NCI-H748 treated with DMSO at 0.1 percent for 48 hours (cell line): ENCODE measurements at places on chromosomes 2 and 18.
A peak's percentile ranks its signal among the peaks of the same experiment; 100 is the strongest.

- DNase-seq, result no peak
These were observed 69.7 kb upstream of the ALK start for GRCh38 chr2:29991086-29991485.

DNA sequence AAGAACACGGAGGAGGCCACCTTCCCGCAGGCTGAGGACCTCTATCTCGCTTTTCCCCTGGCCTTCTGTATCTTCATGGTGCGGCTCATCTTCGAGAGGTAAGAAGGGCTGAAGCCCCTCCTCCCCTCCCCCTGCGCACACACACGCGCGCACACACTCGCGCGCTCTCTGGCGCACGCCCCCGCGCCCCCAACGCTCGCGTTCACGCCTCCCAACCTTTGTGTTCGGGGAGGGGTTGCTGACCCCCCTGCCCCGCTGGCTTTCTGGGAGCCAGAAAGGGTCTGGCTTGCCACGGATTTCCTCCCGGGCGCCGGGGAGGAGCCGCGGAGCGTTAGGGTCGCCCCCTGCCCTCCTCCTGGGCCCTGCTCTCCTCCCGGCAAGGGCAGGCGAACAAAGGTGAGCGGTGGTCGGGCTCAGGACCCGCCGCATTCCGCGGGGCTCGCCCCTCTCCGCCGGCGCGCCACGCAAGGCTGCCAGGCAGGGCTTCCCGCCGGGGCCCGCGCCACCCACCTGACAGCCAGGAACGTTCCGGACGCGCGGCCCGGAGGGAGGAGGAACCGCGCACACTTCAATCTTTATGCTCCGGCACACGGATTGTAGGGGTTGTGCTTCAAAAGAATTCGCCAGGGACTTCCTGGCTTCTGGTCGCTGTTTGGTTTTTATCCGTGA lies 583 bp downstream of the CERS6 start:
- DNase-seq, result peak; percentile 58

- no peak for DNase-seq
These were observed 220.8 kb downstream of the ALK start for GRCh38 chr2:29700560-29700959.

- no peak for DNase-seq
These were observed 21.8 kb upstream of the SIX2 start for GRCh38 chr2:45031028-45031427.

DNA sequence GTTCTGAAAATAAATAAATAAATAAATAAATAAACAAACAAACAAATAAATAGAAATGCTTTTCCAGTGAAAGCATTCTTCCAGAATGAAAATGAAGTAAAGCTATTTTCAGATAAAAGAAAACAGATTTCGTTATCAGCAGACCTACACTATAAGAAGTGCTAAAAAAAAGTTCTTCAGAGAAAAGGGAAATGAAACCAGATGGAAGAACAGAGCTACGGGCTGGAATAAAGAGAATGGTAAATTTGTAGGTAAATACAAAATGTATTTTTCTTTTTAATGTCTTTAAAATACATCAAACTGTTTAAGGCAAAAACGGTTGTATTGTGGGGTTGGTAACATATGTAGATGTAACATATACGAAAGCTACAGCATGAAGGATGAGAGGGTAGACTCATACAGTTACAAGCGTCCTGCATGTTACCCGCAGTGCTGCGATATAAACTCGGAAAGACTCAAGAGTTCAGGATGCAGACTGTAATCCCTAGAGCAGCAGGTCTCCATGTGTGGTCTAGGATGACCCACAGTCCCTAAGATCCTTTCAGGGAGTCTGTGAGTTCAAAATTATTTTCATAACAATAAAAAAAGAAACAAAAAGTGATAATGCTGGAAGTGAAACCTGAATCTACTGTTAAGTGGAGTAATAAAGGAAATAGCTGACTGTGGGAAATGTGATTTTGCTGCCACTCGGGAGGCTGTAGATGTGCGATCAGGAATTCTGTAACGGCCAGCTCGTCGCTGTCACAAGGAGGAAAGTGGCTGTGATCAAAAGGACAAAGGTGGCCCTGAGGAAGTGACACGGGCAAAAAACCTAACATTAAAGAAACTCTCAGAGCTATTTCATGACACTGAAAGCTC lies 5.3 kb upstream of the RAB12 start:
- DNase-seq, result no peak

DNA sequence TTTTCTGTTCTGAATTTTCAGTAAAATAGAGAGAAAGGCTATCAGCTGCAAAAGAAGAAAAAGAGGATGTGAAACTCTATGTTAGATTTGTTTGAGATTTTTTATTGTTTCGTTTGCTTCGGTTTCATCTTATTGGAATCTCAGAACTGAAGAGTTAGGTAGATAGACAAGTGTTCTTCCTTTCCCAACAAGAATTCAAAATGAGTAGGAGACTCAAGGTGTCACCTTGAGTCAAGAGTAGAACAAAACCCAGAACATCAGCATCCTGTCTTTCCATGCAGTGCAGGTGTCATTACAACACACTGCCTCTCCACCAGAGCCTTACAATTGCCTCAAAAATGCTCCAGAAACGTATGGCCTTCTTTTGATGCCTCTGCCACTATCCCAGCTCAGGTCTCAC lies 21.1 kb downstream of the NBAS start:
- no peak for DNase-seq

GRCh38 chr2:109454765-109455394 lies 158.9 kb downstream of the SEPTIN10 start:
- DNase-seq, result no peak

DNA sequence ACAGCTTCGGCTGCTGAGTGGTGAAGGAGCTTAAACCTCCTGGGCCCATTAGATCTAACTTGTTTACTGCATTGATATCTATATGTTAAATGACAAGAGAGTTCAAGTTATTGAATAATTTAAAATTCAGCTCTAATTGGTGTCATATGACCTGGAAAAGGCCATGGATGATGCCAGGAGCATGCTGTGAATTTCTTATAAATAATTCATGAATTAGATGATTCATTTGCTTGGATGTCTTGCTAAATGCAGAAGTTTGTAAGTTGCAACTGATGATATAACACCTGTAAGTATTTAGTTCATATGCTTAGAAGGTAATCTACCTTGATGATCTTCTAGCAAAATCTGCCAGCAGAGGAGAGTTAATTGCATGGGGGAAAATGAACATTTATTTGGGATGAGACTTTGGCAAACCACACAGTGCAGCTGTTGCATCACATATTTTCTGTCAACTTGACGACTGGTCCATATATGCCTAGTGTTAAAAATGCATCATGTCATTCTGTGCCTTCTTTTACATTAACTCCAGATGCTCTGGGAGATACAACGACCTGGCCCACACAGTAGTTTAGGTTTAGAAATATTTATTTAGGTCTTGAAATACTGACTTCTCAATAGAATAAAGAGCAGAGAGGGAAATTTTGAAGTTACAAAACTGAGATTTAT lies 226.3 kb downstream of the KIAA1328 start:
- DNase-seq, result no peak

- DNase-seq, result no peak
These were observed 91.1 kb upstream of the MEX3C start for GRCh38 chr18:51288582-51288981.

DNA sequence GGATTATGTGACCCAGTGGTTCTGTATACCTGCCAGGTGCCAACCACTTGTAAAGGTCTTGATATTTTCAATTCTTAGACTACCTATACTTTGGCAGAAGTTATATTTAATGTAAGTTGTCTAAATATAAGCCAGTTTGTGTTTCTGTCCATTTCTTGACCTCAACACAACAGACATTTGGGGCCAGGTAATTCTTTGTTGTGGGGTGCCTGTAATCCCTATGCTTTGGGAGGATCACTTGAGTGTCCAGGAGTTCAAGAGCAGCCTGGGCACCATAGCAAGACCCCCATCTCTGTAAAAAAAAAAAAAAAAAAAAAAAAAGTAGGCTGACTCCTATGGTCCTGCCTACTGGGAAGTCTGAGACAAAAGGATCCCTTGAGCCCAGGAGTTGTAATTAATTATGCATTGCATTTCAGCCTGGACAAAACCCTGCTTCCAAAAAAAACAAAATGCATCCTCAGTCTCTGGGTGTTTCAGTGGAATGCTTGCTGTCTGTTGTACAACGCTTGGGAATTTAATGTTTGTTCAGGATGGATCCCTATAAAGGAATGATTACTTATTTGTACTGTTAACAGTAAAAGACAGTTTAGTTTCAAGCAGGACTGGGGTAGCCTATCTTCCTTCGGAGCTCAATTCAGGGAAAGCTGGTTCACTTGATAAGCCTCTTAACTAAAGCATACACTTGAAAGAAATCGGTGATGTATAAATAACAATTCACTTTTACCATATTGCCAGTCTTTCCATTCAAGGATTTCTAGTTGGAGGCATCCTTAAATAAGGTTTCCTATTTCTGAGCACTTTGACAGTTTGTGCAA lies 3.4 kb downstream of the RPS27A start:
- no peak for DNase-seq

- no peak for DNase-seq
These were observed 3.7 kb upstream of the SIX3 start for GRCh38 chr2:44937688-44938240.

GRCh38 chr18:9340472-9340871 lies 5.9 kb downstream of the TWSG1 start:
- no peak for DNase-seq

DNA sequence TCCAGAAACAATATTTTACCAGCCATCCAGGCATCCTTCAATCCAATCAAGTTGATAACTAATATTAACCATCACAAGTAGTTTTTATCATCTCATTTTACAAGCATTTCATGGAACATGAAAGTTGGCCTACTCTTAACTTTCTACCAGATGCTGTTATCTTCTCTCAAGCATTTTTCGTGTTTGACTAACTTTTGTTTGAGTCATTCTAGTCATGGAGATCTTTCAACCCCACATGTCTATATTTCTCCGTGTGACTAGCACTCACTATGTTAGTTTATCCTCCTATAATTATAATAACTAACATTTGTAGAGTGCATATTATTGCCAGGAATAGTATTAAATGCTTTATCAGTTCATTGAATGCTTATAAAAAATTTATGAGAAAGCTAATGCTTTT lies 307.0 kb upstream of the CWC22 start:
- no peak for DNase-seq

DNA sequence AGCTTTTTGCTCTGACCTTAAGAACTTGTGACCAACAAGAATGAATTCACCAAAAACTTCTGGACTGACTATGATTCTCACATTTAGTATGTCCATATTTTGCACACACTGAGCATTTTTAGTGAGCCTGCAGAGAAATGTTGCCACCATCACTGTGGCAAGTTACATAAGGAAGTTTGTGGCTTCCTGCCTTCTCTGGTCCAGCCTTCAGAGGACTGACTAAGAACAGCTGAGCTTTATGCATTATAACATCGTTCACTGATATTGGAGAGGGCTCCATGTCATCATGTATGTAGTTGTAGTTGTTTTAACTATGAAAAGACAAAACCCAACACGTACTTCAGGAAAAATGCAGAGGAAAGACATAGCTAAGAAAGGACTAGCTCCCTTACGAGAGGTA lies 218.0 kb upstream of the CRIM1 start:
- no peak for DNase-seq

GRCh38 chr2:183117226-183117625 lies 7.0 kb upstream of the NUP35 start:
- no peak for DNase-seq

- DNase-seq, result peak; percentile 14
These were observed 1.0 kb upstream of the MAP4K4 start for GRCh38 chr2:101696272-101697123.

GRCh38 chr2:207224381-207224780 lies 58.6 kb upstream of the KLF7 start:
- DNase-seq, result no peak

DNA sequence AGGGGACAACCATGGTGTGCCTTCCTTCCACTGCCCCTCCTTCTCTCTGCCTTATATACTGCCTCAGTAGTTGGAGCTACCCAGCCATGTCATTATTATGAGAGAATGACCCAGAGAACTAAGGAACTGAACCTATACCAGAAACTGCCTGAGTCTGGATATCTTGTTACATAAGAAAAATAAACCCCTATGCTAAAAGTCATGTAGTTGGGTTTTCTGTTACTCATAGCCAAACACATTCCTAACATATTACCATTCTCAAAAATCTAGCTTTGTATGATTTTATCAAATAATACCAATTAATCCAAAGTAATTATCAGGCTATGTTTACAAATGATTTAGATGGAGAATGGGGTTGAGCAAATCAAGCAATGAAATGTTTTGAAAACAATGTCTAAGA lies 15.0 kb upstream of the KLF7 start:
- DNase-seq, result no peak

DNA sequence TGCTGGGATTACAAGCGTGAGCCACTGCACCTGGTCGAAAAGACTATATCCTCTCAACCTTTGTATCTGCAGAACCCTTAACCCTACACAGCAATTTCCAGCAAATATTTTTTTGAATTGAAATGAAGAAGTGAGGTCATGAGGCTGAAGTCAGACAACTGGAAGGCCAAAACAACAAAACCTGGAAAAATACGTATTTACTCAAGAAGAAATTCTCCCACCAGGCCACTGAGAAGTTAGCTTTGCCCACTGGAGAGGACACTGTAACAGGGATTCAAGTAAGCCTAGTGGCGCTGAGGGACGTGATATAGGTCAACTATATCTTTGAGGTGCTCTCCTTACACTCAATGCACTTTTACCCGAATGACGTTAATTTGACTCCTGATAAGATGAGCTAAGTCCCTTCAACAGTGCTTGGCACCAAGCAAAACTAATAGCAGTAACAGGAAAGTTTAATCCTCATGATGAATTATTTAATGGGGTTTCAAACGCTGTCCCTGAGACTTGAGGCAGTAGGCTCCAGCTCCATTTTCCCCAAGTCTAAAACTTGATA lies 1.9 kb downstream of the HDLBP start:
- no peak for DNase-seq

GRCh38 chr18:28903306-28903705 lies 726.4 kb upstream of the CDH2 start:
- DNase-seq, result no peak

DNA sequence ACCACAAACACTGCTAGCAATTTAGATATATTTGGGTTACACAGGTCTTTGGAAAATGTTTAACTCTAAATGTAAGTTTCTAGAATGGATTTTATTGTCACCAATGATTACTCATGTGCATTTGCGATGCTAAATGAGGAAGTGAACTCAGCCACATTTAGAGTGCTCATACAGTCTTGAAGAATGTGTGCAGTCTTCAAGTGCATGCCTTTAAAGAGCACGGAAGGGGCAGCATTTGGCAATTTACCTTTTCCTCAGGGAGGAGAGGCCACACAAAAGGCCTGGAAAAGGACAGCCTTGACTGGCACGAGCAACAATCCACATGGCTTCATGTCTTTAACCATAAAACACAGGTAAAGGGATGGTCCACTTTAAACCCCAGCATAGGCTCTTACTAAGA lies 78.5 kb upstream of the STK17B start:
- no peak for DNase-seq

GRCh38 chr2:241771286-241772062 lies 5.1 kb upstream of the GAL3ST2 start:
- no peak for DNase-seq

DNA sequence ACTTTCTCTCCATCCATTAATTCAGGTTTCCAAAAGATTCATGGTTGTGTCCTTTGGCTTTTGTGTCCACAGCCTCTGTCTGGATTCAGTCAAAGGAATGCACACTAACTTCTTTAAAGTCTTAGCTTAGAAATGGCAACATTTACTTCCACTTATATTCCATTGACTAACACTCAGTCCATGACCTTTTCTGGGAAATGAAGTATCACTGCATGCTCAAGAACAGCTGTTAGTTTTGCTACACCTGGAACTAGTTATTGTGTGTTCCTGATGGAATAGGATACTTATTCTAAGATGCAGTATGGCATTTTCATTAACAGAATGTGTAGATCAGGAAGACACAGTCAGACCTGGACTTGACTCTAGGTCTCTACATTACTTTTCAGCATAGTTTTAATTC lies 88.8 kb downstream of the KYNU start:
- no peak for DNase-seq

GRCh38 chr18:45518311-45519155 lies 96.7 kb upstream of the SLC14A2 start:
- DNase-seq, result no peak
